K562 (cell line): ENCODE measurements at places on chromosomes 4 and X. TPM values are rescaled to one million over a fixed set of nuclear protein-coding genes. Genes with fewer than 3 reads are reported as not detected.
A peak's percentile ranks its signal among the peaks of the same experiment; 100 is the strongest.

The FMR1NB gene
- total RNA-seq: 3.5 and 3.8 TPM in 2 replicates

DNA sequence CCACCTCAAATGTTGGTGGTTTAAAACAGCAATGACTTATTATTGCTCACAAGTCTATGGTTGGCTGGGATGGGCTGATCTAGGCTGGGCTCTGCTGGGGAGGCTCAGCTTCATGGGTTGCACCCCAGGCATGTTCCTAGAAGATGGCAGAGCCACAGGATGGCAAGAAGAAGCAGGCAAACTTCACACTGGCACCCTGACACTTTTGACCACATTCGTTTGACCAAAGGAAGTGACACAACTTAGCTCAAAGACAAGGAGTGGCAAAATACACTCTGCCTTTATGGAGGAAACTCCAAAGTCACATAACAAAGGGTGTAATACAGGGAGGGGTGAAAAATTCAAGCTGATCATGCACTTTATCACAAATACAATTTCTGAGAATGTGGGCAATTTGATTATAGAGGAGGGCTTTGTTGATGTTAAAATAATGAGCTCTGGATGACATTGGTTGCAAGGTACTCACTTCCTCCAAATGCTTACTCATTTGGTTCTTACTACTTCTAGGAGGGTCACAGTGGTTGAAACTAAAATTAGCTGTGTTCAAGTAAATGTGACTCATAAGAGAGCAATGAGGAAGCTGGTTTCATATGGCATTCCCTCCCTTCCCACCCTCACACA lies 249.2 kb upstream of the RPS6KA3 start:
- DNase-seq: no peak

The HNRNPH2 gene
- 37.7 and 43.0 TPM in 2 replicates for total RNA-seq

- DNase-seq: no peak
Observed at GRCh38 chr4:24040811-24041210, 151.0 kb upstream of the PPARGC1A start.

The FRMD7 gene
- not detected in 2 replicates for total RNA-seq

DNA sequence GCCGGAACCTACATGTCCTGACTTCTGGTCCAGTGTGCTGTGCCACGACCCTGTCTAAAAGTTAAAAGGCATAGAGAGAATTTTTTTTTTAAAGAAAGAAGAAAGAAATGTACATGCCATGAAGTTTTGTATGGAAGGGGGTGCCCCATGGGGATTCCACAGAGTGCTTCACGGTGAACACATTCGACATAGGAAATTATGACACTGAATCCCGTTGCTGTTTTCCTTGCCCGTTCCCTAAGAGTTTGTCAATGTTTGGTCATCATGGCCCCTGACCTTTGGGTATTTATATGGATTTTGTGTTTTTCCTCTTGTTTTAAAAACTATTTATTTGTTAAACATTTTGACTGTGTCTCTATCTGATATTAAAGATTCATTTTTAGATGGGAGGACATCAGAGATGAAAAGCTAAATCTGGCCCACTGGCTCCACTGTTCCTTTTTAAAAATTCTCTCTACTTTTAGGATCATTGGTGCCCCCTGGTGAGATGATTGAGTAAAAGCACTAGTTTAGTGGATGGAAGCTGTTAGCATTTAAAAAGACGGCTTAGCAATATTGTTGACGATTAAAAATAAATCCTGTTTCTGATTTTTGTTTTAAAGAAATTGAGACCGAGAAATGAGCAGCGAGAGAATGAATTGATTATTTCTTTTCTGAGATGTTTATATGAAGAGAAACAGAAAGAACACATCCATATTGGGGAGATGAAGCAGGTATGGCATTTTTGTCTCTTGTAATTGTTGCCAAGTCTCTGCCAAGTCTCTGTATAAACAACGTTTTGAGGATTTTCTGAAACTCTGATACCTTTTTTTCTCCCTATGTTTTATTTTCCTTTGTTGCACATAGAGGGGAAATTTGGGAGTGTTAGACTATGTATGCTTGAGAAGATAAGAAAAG lies 75.0 kb downstream of the PTTG2 start:
- peak; percentile 47 for DNase-seq

DNA sequence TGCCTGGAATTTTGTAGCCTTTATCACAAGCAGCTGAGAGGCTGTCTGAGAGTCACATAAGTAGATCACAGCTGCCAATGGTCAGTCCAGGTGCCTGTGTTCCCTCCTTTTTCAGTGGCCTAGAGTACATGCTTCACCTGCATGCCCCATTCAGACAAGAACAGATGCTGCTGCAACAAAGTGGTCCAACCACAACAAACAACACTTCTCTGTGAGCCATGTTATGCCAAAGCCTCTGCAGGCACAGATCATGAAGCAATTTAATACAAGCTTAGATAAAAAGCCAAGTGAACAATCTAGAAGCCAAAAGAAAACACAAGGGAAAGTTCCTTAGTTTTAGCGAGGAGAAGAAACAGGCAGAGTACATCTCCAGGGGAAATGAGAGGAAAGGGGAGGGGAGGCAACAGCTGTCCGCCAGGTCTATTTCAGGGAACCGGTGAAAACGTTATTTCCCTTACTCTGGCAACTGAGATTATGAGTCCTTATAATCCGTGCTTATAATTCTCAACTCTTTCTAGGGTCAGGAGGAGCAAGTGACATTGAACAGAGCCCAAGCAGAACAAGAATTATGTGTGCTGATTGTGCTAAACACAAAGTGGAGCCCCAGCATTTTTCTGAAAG lies 92.6 kb downstream of the TSPAN5 start:
- DNase-seq: no peak

The XAGE1A gene
- 58.9 and 59.0 TPM in 2 replicates for total RNA-seq

The HTN3 gene
- not detected in 2 replicates for total RNA-seq

The MAGEA9B gene
- 12.8 and 14.9 TPM in 2 replicates for total RNA-seq

DNA sequence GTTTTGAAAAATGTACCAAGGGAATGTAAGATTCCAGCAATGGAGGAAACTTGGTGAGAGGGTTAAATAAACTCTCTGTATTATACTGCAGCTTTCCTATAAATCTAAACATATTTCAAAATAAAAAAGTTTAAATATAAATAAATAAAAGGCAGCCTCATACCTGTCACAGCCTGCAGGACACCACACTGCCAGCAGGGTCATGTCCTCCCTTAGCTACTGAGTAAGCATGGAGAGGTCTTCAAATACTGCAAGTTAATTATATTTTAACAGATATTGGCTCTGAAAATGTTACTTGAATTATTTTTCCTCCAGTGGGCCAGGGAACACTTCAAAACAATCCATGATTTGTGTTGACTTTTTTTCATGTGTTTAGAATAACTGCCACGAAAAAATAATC lies 852.8 kb upstream of the PCDH7 start:
- no peak for DNase-seq

DNA sequence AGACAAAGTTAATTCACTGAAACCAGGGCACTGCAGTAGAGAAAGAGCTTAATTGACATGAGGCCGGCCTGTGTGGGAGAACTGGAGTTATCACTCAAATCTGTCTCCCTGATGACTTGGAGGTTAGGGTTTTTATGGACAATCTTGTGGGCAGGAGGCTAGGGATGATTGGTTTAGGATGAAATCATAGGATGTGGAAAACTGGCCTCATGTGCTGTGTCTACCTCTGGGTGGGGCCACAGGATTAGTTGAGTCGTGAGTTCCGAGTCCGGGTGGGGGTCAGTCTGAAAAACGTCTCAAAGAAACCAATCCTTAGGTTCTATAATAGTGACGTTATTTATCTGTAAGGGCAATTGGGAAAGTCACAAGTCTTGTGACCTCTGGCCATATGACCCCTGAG lies 68.1 kb downstream of the UCHL1 start:
- no peak for DNase-seq

The ARMCX4 gene
- 0.04 and 0.11 TPM in 2 replicates for total RNA-seq

GRCh38 chr4:54169176-54169575 lies 59.9 kb upstream of the PDGFRA start:
- no peak for DNase-seq

- DNase-seq: no peak
Observed at GRCh38 chrX:109770780-109771179, 37.7 kb upstream of the ACSL4 start.

DNA sequence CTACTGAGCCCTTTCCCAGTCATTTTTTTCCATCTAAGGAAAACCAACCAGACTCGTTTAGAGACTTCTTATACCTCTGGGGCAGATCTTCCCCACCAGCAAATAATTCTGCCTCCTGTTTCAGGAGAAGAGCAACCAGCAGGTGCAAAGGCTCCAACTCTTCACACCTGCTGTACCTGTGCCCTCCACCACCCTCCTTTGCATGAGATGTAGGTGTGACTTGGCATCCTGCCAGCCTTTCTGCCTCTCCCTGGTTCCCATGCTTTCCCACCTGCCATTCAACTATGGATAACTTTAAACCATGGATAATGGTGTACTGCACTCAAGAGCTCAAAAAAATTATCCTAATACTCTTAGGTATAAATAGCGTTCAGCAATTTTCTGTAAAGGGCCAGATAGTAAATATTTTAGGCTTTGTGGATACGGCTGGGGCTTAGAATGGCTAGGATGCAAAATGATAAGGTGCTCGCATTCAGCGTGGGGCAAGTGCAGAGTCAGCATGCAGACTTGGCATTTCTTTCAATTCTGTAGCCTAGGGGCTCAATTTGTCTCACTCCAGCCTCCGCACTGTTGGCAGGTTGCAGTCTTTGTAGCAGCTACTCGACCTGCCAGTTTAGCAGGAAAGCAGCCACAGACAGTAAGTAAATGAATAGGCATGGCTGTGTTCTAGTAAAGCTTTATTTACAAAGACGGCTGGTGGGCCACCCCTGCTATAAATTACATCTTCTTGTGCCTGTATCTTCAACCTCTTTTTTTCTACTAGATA lies 79.8 kb downstream of the HCCS start:
- no peak for DNase-seq

DNA sequence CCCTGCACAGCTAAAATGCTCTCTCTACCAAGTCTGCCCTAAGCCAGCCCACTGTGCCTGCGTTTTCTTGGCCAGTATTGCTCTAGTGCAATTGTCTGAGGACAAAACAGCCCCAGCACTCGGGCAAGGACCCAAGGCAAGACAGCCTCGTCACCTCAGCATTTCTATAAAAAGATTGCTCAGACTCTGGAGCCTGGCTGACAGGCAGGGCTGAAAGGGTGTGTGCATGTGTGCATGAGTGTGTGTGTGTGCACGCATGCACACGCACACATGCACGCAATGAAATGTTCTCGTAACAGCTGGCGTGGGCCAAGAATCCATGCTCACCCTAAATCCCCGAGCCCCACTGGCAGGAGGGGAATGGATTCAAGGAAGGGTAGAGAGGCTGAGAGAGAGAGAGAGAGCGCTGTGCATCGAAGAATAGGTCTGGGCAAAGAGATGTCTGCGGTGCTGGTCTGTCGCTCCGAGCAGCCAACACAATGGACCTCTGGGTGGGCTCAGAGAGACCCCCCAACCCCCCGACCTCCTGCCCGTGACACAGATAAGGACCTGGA lies 579.2 kb downstream of the BCOR start:
- no peak for DNase-seq
